Activated CD4-positive, alpha-beta T cell treated with anti-CD3 and anti-CD28 coated beads, Interleukin-2, amount 50 U/mL, for 24 hours (primary cell): ENCODE measurements at places on chromosomes 12 and 14.

- DNase-seq = no peak
These were observed 107.6 kb downstream of the NAV3 start for GRCh38 chr12:77938301-77938700.

- no peak for DNase-seq
These were observed 21.3 kb upstream of the ZFP36L1 start for GRCh38 chr14:68814238-68814538.

GRCh38 chr12:121530600-121531355, 50.0 kb downstream of the KDM2B start:
- peak; percentile 28 for DNase-seq

- no peak for DNase-seq
These were observed 26.5 kb downstream of the NUAK1 start for GRCh38 chr12:106112145-106112821.

DNA sequence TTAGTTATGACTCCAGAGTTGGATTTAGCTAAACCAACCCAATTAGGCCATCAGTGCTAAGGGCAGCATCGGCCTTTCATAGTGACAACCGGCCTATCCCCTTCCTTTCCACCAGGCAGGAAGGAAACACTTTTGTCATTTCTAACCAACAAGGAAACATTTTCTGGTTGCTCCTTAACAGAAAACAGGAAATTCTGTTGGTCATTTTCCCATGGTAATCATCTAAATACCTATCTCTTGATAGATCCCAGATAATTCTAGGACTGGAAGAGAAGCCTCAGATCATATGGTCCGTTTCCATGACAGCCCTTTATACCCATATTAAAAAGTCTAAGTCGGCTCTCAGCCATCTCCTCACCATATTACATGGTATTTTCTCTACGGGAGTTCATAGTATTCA, 79.2 kb upstream of the USP44 start:
- DNase-seq = no peak

DNA sequence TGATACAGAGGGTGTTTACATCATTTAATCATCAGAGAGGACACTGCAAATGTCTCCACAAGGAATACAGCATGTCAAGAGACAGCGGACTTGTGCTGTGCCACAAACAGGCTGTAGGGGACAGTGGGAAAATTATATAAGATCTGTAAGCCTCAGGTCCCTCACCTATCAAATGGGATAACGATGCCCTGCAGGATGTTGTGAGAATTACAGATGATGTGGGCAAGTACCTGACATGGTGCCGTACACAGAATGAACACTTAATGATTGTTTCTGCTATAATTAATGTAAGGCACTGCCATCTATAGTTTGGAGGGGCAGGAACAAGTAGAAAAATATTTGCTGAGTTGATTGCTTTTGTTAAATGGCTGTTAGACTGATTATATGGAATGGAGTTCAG, 81.9 kb upstream of the GTF2A1 start:
- no peak for DNase-seq

GRCh38 chr14:68547305-68548193, 245.3 kb downstream of the ZFP36L1 start:
- DNase-seq = no peak

DNA sequence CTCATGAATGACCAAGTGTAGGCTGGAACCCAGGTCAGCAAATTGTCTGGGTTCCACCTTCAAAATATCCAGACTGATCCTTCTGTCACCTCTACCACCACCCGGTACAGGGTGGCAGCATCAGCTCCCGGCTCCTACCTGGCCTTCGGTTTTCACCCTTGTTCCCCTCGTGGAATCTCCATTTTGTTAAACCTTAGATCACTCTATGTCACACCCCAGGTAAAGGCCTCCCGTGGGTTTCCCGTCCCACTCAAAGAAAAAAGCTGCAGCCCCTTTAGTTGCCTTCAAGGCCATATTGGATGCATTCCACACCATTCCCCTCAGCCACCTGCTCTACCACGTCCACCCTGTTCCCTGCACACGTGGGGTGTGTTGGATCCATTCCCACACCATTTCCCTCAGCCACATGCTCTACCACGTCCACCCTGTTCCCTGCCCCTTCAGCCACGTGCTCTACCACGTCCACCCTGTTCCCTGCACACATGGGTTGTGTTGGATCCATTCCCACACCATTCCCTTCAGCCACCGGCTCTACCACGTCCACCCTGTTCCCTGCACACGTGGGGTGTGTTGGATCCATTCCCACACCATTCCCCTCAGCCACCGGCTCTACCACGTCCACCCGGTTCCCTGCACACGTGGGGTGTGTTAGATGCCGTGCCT, 23.8 kb downstream of the SLC6A13 start:
- no peak for DNase-seq

DNA sequence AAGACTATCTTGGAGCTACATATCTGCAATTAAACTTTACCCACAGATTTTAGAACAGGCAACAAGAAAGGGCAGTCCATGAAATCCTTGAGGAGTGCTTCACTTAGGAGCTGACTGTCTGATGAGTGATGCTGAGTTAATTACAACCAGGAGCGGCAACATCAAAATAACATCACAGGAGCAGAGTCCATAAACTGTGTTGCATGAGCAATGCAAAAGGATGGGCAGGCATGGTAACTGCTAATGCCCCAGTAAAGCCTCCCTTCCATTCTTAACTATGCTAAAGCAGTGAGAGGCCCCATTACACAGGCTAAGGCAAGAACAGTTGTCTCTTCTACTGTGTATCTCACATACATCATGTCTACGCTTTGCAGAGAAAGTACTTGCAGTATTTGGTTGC, 156.6 kb downstream of the PAX9 start:
- DNase-seq = no peak

- no peak for DNase-seq
These were observed 22.4 kb downstream of the MAGOHB start for GRCh38 chr12:10590966-10591365.

- no peak for DNase-seq
These were observed 75.4 kb downstream of the PAPLN start for GRCh38 chr14:73312687-73313086.

GRCh38 chr12:67648521-67649260, at the start of gene DYRK2:
DYRK2 (plus strand) TSS chr12:67648745; CDS start chr12:67649134, 389 bp downstream.
- peak; percentile 39 for DNase-seq

DNA sequence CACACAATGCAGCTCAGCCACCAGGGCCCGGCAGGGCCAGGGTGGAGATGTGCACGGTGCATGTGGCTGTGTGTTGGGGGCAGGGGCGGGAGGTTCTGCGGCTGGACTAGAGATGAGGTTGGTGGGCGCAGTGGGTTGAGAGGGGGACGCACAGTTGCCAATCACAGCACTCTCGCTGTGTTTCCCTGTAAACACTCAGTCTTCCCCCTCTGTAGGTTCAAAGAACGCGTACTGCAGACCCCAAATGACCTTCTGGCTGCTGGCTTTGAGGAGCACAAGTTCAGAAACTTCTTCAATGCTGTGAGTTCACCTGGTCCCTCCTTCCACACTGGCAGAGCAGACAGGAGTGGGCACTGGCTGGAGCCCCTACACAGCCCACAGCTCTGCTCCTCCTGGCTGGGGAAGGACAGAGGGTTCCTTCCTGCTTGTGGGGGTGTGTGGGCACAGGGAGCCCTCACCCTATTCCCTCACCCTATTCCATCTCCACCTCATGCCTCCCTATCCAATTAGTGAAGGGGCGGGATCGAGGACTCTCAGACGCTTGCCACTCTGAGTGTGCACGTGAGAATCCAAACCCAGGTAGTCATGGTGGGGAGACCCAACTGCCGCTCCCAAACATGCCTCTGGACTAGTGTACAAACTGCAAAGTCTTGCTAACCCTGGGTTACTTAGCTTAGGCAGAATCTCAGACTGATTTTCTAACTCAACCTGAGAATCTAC, 17.8 kb downstream of the OTUB2 start:
- no peak for DNase-seq

DNA sequence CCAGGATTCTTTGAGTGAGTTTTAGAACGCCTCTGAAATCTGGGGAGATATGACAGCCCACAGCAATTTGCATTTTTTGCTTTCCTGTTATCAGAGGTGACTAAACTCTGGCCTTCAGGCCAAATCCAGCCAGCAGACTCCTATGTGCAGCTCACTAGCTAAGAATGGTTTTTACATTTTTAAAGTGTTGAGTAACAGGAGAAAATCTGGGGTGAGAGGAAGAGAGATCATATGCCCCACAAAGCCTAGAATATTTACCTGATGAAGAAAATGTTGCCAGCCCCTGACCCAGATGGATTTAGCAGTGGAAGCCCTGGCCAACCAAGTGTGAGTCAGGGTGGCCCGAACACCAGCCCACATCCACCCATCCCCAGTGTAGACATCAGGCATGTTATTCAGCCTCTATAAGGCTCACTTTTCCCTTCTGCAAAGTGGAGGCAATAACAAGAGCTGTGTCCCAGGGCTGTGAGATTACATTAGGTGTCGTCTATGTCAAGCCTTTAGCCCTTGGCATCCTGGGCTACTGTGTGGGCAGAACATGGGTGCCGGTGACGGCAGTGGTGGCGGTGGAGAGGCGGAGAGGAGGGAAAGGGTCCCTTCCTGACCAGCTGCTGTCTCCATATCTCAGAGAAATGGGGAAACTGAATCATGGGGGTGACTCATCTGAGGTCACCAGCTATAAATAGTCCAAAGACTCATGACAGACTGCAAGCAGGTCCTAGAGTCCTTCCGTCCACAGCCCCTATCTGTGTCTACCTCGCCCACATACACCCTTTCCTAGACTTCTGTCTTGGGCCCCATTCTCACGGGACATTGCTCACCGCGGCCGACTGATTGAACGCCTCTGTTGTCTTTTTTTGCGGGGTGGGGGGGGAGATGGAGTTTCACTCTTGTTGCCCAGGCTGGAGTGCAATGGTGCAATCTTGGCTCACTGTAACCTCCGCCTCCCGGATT, 32.6 kb upstream of the CD9 start:
- DNase-seq = peak; percentile 72

DNA sequence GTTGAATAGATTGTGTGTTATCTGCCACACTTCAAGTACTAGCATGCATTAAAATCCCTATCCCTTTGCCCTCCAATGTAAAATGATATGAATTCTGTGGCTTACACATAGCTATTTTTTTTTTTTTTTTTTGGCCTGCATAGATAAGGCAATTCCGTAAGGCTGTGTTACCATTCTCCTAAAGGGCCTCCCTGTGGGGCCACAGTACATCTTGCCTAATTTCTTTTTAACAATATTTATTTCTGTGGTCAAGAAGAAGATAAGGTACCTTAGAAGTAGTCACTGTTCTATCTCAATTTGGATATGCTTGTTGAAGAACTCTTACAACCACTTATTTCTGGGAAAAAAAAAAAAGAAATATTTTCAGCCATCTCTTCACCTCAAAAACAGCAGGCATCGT, 19.8 kb downstream of the FLRT2 start:
- DNase-seq = no peak

GRCh38 chr12:5014269-5014668, 29.4 kb upstream of the KCNA5 start:
- no peak for DNase-seq

DNA sequence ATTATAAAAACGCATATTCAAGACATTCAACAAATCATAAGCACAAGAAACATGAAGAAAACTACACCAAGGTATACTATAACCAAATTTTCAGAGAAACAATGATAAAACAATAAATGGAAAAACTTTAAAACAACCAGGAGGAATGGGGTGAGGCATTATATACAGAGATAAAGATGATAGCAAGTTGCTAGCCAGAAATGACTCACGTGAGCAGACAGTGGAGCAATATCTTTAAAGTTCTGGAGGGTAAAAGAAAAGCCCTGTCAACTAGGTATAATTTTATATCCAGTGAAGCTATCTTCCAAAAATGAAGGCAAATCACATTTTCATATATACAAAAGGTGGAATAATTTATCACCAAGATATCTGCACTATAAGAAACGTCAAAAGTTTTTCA, 97.8 kb upstream of the PCED1B start:
- no peak for DNase-seq

DNA sequence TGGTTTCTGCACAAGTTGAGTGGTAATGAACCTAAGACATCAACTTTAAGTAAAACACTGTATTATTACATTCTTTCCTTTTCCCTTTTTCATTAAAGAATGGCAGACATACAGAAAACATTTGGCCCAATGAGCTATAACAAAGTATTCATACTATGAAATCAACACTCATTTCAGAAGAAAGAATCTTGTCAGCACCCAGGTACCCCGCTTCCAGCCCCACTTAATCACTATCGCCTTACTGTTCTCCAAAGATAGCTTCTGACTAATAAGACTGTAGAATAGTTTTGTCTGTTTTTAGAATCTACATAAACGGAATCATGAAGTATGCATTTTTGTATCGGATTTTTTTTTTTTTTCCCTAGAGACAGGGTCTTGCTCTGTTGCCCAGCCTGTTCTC, 9.5 kb downstream of the CNTN1 start:
- DNase-seq = no peak

GRCh38 chr12:52066346-52067080, 3.3 kb upstream of the ATG101 start:
- DNase-seq = no peak

DNA sequence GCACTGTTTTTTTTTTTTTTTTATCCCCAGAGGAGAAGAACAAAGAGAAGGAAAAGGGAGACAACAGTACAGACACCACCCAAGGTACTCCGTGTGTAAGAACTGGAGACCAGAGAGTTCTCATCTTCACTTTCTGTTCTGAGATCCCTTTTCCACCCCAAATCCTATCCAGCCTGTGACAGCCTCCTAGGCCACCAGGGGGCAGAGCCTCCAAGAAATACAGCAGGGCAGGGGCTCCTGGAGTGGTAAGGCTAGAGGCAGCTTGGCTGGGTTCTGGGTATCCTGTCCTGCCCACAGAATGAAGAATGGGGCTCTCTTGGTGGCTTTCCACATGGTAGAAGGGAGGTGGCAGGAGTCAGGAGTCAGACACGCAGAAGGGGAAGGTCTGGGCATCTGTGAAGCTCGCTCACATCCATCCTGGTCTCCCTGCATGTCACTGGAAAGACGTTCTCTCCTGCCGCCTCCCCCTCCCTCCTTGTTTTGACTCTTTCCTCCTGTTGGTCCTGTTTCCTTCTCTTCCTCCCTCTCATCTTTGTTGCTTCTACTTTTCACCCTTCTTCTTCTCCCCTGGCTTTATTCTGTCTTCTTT, 12.0 kb downstream of the CLSTN3 start:
- DNase-seq = no peak

- no peak for DNase-seq
These were observed 77.0 kb upstream of the FGD4 start for GRCh38 chr12:32322354-32322753.

DNA sequence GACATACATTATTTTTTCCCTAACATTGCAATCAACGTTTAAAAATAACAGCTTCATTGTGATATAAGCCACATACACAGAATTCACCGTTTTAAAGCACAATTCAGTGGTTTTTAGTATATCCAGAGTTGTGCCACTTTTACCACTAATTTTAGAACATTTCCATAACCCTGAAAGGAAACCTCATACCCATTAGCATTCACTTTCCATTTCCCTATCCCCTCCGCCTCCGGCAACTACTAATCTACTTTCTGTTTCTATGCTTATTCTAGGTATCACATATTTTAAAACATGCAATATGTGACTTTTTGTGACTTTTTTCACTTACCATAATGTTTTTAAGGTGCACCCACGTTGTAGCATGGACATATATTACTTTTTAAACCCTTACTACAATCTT, 55.6 kb upstream of the ISM2 start:
- no peak for DNase-seq
